Ascending aorta (tissue), 2 donors: ENCODE measurements at places on chromosomes 5 and 9.

GRCh38 chr5:135905144-135905543, 9.5 kb upstream of the IL9 start:
- H3K4me3 ChIP-seq, result no peak overlapping the region
- peaks cover 3% of the 10 kb centered on the region for H3K27me3 ChIP-seq
- no peaks in the 10 kb centered on the region for H3K4me1 ChIP-seq

DNA sequence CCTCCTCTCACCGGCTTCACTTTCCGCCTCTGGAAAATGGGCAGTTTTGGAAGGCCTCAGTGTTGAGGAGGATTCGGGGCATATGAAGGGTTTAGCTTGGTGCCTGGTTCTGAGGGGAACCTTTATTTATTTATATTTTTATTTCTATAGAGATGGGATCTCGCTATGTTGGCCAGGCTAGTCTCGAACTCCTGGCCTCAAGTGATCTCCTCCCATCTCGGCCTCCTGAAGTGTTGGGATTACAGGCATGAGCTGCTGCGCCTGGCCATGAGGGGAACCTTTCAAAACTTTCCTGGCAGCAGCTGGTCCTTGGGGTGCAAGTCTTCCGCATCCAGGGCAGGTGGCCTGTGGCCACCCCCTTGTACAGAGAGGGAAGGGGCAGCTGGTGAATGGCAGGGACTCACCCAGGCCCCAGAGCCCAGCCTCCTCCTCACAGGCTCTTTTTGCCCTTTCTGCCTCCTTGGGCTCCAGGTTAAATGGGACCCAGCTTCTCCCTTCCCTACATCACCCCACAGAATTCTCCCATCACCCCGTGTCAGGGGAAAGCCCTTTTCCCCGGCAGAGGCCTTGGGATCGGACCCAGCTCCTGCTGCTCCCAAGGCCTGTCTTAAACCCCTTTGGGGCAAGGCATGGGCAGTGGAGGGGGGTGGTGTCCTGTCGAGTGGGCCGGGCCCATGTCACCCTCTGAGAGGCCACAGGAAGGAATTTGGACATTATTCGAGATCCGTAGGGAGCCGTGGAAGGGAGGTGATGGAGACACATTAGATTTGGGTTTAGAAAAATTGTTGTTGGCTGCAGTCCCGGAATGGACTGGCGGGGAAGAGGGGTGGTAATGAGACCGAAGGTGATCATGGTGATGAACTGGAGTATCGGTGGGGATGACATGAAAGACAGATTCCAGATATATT, 5.9 kb downstream of the NCS1 start:
- H3K27ac ChIP-seq, result peak overlapping the region; percentile 80
- H3K27me3 ChIP-seq, result no peaks in the 10 kb centered on the region
- peaks cover 7% of the 10 kb centered on the region for H3K4me1 ChIP-seq
- no peak overlapping the region for H3K4me3 ChIP-seq
- DNase-seq, result no peak
- no peaks in the 10 kb centered on the region for H3K36me3 ChIP-seq

DNA sequence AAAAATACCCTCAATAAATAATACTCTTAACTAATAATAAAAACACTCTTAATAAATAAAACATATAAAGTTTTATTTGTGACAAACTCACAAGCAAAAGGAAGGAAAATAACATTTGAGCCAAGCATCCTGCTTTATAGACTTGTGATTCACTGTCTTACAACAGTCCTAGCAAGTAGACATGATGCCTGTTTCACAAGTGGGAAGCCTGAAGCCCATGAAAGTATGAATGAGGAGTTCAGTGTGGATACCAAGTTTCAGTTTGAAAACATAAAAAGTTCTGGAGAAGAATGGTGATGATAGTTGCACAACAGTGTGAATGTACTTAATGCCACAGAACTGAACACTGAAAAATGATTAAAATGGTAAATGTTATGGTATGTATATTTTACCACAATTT, 10.9 kb downstream of the HABP4 start:
- no peaks in the 10 kb centered on the region for H3K4me1 ChIP-seq
- H3K27me3 ChIP-seq, result no peaks in the 10 kb centered on the region
- DNase-seq, result no peak
- no peak overlapping the region for H3K4me3 ChIP-seq

DNA sequence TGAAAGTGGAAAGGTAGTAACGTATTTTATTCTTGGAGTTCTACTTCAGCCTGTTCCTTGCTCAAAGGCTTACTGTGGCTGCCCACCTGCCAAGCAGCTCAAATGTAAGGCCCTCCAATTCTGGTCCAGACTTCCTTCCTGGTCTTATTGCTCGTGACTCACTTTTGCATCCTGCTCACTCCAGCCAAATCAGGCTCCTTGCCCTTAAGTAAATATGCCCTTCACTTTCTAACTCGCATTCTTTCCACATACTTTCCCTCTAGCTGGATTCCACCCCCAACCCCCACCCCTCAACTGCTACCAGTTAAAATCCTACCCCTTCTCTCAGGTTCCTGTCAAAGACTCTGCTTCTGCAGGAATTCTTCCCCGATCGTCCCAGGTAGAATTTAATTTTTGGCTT, 96.6 kb downstream of the GALNT10 start:
- DNase-seq, result peak; percentile 79
- H3K4me1 ChIP-seq, result no peaks in the 10 kb centered on the region
- peak overlapping the region; percentile 71 for H3K27ac ChIP-seq
- no peaks in the 10 kb centered on the region for H3K36me3 ChIP-seq
- no peaks in the 10 kb centered on the region for H3K27me3 ChIP-seq

DNA sequence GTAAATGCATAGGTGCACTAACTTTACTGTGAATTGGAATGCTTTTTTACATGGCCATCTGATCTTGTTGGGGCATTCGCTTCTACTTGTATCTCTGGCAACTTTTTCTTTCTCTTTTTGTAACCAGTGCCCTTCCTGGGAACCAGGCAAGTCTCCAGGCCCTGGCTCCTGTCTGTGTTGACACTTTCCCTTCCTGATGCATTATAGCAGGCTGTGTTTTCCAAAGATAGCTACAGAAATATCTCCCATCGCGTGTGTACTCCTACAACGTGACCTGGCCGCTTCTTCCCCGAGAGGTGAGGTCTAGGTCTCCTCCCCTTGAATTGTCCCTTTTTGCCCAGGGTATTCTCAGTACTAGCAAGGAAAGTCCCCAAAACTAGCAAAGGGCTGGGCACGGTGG, 81.1 kb upstream of the SPIN1 start:
- no peaks in the 10 kb centered on the region for H3K4me1 ChIP-seq
- H3K27me3 ChIP-seq, result no peaks in the 10 kb centered on the region
- no peak overlapping the region for H3K4me3 ChIP-seq
- no peak overlapping the region for H3K27ac ChIP-seq
- DNase-seq, result no peak

GRCh38 chr5:10913841-10914240, 152.8 kb upstream of the DAP start:
- no peaks in the 10 kb centered on the region for H3K36me3 ChIP-seq
- no peak overlapping the region for H3K4me3 ChIP-seq
- H3K27me3 ChIP-seq, result no peaks in the 10 kb centered on the region
- H3K4me1 ChIP-seq, result no peaks in the 10 kb centered on the region
- no peak overlapping the region for H3K27ac ChIP-seq

DNA sequence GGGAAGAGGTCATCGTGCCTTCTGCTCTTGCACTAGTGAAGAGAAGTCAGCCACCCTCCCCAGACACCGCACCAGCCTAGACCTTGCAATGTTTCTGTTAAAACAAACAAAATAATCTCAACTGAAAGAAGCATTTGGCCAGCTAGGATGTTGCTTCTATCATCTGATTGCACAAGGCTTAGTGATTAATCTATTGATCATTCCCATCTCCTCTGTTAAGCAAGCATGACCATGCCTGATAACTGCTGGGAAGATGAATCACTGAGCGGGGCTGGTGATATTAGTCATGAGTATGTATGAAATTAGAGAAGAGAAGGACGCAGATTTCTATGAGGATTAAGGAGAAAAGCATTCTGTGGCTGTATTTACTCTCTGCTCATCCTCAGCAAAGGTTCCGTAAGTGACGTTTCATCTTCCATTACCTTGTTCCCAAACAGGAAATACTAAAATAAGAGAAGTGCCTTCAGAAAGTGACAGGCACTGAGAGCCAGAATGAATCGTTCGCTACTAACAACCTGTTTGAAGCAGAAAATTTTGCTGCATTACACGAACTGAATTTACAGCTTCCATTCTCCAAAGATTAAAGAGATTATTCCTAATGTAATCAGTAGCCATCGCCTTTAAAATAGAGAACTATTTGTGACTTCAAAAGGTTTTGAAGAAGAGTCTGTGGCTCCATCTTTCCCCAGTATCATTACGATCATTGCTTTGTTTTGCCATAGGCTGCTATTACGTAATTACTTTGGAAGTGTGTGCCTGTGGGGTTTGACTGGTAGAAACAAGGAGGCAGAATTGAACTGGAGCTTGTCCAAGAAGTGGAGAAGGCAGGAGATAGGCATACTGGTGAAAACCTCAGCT, 219.1 kb downstream of the MED10 start:
- no peak overlapping the region for H3K27ac ChIP-seq
- no peak for DNase-seq
- no peaks in the 10 kb centered on the region for H3K4me1 ChIP-seq
- H3K4me3 ChIP-seq, result no peak overlapping the region

DNA sequence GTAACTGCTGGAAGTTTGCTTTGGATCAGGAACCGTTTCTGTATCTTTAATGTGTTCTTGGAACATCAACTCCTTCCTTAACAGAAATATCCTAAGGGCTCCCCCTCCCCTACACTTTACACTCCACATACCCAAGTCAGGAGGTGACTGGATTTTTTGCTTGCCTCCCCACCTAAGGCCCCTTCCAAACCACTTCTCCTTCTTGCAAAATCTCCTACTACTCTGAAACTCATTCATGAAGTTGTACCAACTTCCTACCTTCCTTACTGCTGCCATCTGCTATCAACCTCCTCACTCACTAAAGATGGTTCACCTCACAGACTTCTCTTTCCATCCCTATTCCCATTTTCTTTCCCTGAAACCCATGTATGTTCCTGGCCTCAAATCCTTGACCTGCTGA, 16.1 kb downstream of the TXN start:
- no peak overlapping the region for H3K27ac ChIP-seq
- H3K4me3 ChIP-seq, result no peak overlapping the region
- H3K36me3 ChIP-seq, result peaks cover 21% of the 10 kb centered on the region
- DNase-seq, result no peak
- H3K4me1 ChIP-seq, result no peaks in the 10 kb centered on the region
